ENCODE measurements at places on chromosomes 6 and 20.
A peak's percentile ranks its signal among the peaks of the same experiment; 100 is the strongest.

- DNase-seq: no peak
Observed at GRCh38 chr20:1377341-1377871, 15.4 kb downstream of the FKBP1A start.

GRCh38 chr6:18997375-18997826 lies 610.3 kb downstream of the RNF144B start:
- DNase-seq: peak; percentile 6

DNA sequence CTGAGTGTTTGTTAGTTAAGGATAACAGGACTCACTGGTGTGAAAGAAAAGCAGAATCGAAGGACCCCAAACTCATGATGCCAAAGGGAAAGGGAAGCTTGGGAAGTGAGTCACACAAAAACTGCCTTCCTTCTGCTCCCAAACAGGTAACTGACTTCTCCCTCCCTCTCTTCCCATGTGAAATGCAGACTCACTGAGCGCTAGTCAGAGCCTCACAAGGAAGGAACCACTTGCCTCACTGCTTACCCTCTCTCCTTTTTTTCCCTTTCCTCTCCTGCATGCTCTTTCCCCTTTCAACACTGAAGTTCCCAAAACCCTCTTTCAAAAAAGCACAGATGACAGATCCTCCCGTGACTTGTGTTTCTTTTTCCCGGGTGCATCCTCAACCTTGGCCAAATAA lies 56.4 kb downstream of the LYRM4 start:
- DNase-seq: no peak

- DNase-seq: no peak
Observed at GRCh38 chr6:111727041-111727440, 121.4 kb upstream of the TRAF3IP2 start.

- DNase-seq: peak; percentile 30
Observed at GRCh38 chr6:22575190-22575589, 5.8 kb downstream of the HDGFL1 start.

GRCh38 chr6:109165392-109165974 lies 70.2 kb downstream of the CEP57L1 start:
- no peak for DNase-seq

DNA sequence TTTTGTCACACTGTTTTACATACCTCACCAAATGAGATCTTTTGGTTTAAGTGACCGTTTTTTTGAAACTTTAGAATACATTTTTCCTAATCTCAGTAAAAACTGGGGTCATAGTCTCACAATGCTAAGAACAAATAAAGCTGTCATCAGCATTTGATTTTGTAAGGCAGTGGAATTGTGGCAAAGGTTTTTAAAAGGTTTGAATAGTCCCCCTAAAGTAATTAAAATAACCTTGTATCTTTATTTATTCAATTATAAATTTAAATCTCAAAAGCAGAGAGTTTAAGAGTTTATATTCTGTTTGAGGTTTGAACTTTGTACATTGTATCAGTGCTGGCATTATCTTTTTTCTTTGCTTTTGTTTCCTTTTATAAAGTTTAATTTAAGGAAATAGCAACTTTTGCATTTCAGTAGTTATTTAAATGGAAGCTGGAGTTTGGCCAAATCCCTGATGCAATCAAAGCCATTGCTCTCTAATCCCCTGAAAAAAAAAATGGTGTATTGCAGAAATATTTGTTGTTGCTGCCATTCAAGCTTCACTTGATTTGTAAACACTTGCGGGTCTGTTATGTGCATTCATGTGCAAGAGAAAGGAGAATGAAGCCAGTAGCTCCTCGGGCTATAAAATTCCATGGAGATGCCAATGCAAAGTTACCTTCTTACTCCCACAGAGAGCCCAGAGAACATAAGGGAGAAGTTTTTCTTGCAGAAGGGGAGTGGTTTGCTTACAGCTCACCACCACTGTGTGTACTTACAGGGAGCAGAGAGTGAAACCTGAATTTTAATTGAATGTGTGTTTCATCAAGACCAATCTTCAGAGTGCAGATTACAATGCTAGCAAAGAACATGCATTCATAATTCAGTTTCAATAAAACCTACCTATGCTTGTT lies 391.8 kb downstream of the ARHGAP18 start:
- DNase-seq: peak; percentile 61

- DNase-seq: no peak
Observed at GRCh38 chr20:14800707-14801425, 463.5 kb upstream of the FLRT3 start.

Data from SJSA1 (cell line).